ENCODE measurements at places on chromosomes 5 and 9.

- no peak for DNase-seq
Observed at GRCh38 chr9:129052592-129052991, 16.2 kb downstream of the MIGA2 start.

DNA sequence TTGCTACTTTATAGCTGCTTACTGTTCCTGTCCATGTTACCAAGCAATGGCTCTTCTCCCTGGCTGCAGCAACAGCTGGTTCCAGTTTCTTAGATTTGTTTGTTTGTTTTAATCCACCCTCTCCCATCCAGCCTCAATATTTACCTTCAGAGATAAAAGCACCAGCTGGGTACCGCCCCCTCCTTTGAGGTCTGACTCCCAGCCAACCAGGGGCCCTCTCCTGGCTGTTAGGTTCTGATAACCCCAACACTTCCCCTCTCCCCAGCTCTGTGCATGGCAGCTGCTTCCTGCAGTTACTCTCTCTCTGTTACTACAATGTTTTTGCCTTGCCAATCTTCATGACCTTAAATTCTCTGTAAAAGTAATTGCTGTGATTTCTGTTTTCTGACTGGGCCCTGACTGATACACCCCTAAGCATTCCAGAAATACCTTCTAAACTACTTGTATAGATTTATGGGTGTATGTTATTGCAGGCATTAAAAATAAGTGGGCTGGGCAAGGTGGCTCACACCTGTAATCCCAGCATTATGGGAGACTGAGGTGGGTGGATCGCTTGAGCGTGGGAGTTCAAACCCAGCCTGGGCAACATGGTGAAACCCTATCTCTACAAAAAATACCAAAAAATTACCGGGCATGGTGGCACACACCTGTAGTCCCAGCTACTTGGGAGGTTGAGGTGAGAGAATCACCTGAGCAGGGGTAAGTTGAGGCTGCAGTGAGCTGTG, 2.6 kb upstream of the GCNT1 start:
- peak; percentile 56 for DNase-seq

- no peak for DNase-seq
Observed at GRCh38 chr5:150461231-150461630, 11.7 kb upstream of the RPS14 start.

- no peak for DNase-seq
Observed at GRCh38 chr9:100014846-100015245, 84.0 kb downstream of the ERP44 start.

DNA sequence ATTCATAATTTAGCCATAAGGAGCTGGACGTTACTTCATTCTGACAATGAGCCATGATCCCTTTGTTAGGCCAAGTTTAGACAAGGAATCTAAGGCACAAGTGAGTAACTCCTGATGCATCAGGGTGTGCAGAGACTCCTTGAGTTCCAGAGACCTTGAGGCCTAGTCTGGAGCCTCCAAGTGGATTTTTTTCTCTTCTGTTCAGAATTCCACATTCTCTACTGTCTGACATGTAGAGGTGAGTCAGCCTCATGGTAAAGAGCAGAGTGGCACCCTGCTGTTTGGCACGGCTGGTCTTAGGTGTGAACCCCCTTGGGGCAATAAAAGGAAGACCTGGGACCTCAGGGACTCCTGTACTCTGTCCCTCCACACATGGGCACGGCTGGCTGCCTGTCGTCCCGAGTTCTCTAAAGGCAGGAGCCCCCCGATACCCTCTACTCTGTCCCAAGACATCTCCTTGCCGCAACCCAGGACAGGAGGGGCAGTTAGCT, 22.0 kb upstream of the TGFBI start:
- DNase-seq: no peak

GRCh38 chr9:134698587-134699342, 57.2 kb downstream of the COL5A1 start:
- peak; percentile 16 for DNase-seq

- no peak for DNase-seq
Observed at GRCh38 chr5:147530530-147531389, 20.9 kb upstream of the DPYSL3 start.

DNA sequence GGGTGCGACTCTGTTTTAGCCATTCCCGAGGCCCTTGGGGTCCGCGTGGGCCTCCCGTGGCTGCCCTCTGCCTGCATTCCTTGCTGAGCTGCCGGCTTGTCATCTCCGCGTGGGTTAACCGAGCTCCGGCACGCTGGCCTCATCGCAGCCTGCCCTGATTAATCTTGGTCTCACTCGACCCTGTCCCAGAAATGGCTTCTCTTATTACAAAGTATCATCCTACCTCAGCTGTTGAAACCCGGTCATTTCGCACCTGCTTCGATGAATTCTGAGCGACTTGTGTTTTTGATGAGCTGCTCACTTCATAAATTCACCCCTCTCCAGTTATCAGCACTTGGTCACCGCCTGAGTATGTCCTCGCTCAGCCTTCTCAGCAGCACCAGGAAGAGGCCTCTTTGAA, 123.5 kb upstream of the EGFLAM start:
- DNase-seq: no peak

GRCh38 chr9:114991861-114992260, 61.5 kb upstream of the TNFSF8 start:
- DNase-seq: no peak

GRCh38 chr5:179273441-179274145, 71.7 kb downstream of the ADAMTS2 start:
- no peak for DNase-seq

DNA sequence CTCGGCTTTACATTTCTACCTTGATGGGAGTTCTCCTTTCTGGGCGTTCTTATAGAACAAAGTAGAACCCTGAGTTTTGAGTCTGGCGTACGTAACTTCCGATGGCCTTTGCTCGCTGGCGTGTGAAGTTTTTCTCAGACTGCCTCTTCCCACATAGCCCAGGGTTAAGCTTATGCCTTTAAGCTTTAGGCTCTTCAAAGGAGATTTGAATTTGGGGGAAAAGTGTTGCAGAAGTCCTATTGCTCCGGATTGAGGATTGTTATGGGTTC, 13.7 kb upstream of the FBP2 start:
- no peak for DNase-seq

DNA sequence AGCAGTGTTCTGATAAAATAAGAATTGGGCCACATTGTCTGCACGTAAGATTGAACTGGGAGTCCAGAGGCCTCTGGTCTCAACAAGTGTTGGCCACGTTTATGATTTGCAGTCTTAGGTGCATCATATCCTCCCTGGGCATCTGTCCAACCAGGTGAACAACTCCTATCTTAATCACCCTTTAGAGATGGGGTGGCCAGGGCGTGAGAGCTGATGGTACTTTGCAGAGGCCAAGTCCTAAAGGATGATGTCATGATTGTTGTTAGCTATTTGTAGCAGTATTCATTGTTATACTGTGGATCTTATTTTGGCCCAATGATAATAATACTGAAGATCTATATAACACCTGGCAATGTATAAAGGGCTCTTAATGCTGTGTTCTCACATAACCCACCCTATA, 73.2 kb upstream of the RARS1 start:
- no peak for DNase-seq

GRCh38 chr5:11642438-11642837, 261.8 kb downstream of the CTNND2 start:
- DNase-seq: no peak

GRCh38 chr5:20335978-20336377, 348.0 kb upstream of the CDH18 start:
- no peak for DNase-seq

GRCh38 chr5:61307611-61308010, 24.4 kb upstream of the ZSWIM6 start:
- no peak for DNase-seq

GRCh38 chr5:42302186-42302585, 121.1 kb upstream of the GHR start:
- DNase-seq: no peak

DNA sequence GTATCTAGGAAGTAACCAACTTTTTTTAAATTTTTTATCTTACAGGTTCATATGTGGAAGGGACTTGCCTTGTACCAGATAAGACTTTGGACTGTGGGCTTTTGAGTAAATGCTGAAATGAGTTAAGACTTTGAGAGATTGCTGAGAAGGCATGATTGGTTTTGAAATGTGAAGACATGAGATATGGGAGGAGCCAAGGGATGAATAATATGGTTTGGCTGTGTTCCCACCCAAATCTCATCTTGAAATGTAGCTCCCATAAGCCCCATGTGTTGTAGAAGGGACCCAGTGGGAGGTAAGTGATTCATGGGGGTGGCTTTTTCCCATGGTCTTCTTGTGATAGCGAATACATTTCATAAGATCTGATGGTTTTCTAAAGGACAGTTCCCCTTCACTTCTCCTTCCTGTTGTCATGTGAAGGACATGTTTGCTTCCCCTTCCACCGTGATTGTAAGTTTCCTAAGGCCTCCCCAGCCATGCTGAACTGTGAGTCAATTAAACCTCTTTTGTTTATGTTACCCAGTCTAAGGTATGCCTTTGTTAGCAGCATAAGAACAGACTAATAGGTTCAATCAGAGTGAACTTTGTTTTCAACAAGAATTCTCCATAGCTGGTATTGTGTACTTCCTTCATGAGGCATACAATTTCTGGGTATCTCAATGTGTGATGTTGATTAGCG, 535.6 kb upstream of the MEF2C start:
- no peak for DNase-seq

Measured in CD4-positive, alpha-beta T cell treated with Interleukin-21 for 1 hour (primary cell).